ENCODE measurements at places on chromosomes 5 and 9. TPM values are rescaled to one million over a fixed set of nuclear protein-coding genes. Genes with fewer than 3 reads are reported as not detected.

The FOXD1 gene
- 0.28 TPM for total RNA-seq

The C5orf58 gene
- total RNA-seq = not detected

The ALDH7A1 gene
- 169 TPM for total RNA-seq

The LCP2 gene
- not detected for total RNA-seq

The THBS4 gene
- 6.9 TPM for total RNA-seq

The PDGFRB gene
- 15.3 TPM for total RNA-seq

GRCh38 chr5:31332160-31332559 is 138.7 kb downstream of the CDH6 start:
- H3K27me3 ChIP-seq = peaks cover 8% of the 10 kb centered on the region
- peak overlapping the region; percentile 53 for H3K4me3 ChIP-seq
- no peak for DNase-seq
- no peak overlapping the region for H3K27ac ChIP-seq
- H3K4me1 ChIP-seq = peaks cover 19% of the 10 kb centered on the region

DNA sequence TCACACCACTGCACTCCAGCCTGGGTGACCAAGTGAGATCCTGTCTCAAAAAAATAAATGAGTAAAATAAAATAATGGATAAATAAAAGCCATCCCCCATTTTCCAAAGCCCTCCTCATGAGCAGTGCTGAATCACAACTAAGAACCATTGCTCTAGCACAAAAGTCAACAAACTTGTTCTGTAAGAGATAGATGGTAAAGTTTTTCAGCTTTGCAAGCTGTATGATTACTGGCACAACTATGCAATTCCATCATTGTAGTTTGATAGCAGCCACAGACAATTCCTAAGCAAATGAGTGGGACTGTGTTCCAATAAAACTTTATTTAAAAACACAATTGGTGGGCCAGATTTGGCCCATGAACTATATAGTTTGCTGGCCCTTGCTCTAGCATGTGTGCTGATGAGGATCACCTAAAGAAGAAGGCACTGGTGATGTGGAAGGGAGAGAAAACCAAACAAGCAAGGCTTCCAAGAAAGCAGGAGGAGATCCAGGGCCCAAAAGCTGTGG is 64.6 kb downstream of the NEURL1B start:
- H3K27ac ChIP-seq = no peak overlapping the region
- H3K4me3 ChIP-seq = no peak overlapping the region
- no peaks in the 10 kb centered on the region for H3K36me3 ChIP-seq

DNA sequence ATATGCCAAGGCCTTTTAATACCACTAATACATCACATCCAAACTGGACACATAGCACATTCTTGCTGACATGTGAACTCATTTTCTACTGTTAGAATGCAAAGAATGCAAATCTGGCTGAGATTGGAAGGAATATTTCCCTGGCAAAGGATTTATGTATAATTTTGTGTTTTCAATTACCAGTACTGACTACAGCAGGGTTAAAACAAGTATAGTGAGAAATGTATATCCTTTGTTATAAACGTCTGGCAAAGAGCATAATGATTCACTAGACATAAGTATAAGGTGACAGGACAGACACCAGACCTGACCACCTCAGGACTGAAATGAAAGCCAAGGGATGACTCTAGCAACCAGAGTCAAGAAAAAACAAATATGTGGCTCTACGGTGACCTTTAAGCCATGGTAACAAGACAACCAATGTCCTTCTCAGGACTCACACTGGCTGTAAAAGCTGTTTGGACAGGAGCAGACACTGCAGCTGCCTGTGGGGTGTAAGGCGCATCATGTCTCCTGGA is 95.0 kb downstream of the MRPS27 start:
- peaks cover 14% of the 10 kb centered on the region for H3K4me1 ChIP-seq
- DNase-seq = no peak
- no peak overlapping the region for H3K4me3 ChIP-seq
- no peak overlapping the region for H3K27ac ChIP-seq
- peaks cover 15% of the 10 kb centered on the region for H3K36me3 ChIP-seq

- no peak overlapping the region for H3K4me3 ChIP-seq
- DNase-seq = no peak
- H3K4me1 ChIP-seq = no peaks in the 10 kb centered on the region
- H3K27me3 ChIP-seq = no peaks in the 10 kb centered on the region
- H3K36me3 ChIP-seq = no peaks in the 10 kb centered on the region
These were observed 71.0 kb upstream of the FAM120A start for GRCh38 chr9:93380410-93381060.

- no peaks in the 10 kb centered on the region for H3K36me3 ChIP-seq
- no peak overlapping the region for H3K4me3 ChIP-seq
- no peak overlapping the region for H3K27ac ChIP-seq
- no peak for DNase-seq
These were observed 73.0 kb upstream of the SPOCK1 start for GRCh38 chr5:137572042-137572695.

DNA sequence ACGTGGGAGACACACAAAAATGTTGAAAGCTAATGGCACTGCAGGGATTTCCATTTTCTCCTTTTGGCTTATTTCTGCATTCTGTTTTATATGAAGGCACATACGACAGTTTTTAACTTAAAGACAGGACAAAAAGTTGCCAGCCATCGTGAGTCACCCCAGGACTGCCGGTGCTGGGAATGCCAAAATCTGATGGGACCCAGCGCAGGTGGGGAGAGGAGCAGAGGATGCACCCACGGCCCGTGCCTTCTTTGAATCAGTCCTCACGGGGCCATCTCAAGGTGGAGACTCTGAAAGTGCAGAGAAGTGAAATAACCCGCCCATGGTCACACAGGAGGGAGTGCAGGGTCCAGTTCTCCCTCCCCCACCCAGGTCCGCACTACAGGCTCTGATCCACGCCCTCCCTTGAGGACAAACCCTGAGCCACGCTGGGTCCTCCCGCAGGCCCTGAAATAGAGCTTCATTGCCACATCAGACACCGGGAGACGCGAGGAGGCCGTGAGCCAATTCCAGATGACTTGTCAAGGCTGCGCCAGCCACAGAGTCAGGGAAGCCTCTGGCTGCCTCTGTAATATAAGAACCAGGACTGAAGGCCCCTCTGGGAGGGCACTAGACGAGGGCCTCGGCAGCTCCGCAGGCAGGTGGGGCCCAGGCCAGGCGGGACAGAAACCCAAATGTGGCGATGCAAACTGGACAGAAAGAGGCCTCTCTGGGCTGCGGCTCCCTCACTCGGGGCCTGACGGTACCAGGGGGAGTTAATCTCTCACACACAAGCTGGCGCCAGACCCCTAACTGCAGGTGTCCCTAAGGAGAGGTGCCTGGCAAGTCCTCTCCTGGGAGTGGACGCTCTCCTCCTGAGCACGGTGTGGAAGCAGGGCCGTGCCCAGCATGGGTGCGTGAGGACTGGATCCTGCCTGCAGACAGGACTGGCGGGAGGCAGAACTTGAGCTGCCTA is 22.9 kb downstream of the ADAMTS2 start:
- H3K27ac ChIP-seq = no peak overlapping the region
- no peaks in the 10 kb centered on the region for H3K36me3 ChIP-seq
- no peak overlapping the region for H3K4me3 ChIP-seq
- peaks cover 3% of the 10 kb centered on the region for H3K27me3 ChIP-seq

GRCh38 chr5:68126886-68127285 is 88.7 kb upstream of the PIK3R1 start:
- H3K4me3 ChIP-seq = no peak overlapping the region
- no peaks in the 10 kb centered on the region for H3K36me3 ChIP-seq
- H3K27me3 ChIP-seq = no peaks in the 10 kb centered on the region
- H3K4me1 ChIP-seq = no peaks in the 10 kb centered on the region

DNA sequence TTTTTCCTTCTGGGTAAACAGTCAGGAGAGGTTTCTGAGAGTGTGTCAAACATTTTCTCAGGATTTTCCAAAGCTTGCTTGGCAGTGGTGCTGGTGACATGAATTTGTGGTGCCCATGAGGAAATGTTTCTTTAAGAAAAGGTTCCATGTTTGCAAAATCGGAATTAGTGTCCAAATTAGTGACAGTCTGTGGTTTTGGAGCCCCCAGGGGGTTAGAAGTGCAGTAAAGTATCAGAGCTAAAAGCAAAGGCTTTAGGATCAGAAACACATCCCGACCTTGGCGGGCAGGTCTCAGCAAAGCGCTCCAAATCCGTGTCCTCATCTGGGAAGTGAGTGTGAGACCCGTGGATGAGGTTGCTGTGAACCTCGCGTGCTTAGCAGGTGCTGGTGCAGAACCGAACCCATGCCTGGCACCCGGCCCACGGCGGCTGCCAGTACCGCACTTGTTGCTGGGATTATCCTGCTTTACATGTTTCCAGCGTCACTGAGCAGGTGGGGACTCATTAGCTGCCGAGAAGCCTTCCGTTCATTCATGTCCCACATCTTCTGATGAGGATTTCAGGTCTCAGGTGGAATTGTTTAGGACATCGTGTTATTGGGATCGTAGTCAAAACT is 70.8 kb upstream of the COL5A1 start:
- no peak overlapping the region for H3K27ac ChIP-seq
- H3K4me1 ChIP-seq = no peaks in the 10 kb centered on the region
- H3K27me3 ChIP-seq = no peaks in the 10 kb centered on the region
- no peak for DNase-seq

- H3K27me3 ChIP-seq = no peaks in the 10 kb centered on the region
- H3K4me3 ChIP-seq = no peak overlapping the region
- DNase-seq = no peak
- peaks cover 55% of the 10 kb centered on the region for H3K4me1 ChIP-seq
- H3K36me3 ChIP-seq = no peaks in the 10 kb centered on the region
These were observed 583.8 kb downstream of the BRINP1 start for GRCh38 chr9:118785456-118785855.

GRCh38 chr9:127224883-127225739 is 39.5 kb upstream of the GARNL3 start:
- peak overlapping the region; percentile 92 for H3K4me3 ChIP-seq
- peaks cover 48% of the 10 kb centered on the region for H3K27me3 ChIP-seq
- peaks cover 7% of the 10 kb centered on the region for H3K4me1 ChIP-seq
- peak; percentile 96 for DNase-seq

GRCh38 chr5:170166101-170166500 is 60.4 kb downstream of the FOXI1 start:
- H3K4me3 ChIP-seq = no peak overlapping the region
- H3K27me3 ChIP-seq = no peaks in the 10 kb centered on the region
- H3K27ac ChIP-seq = no peak overlapping the region

DNA sequence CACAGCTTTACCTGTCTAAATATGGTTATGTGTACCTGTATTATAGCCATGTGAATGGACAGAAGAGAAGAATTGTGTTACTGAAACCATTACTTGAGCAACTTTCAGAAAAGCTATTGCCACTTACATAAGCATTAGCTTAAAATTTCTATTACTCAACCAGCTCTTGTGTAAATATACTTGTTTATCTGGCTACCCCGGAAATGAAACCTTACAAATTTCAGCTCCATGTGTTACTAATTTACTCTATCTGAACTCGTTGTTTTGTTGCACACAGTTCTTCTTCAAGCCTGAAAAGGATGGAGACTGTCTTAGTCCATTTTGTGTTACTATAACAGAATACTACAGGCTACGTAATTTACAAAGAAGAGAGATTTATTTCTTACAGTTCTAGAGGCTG is 22.5 kb upstream of the ADAMTSL1 start:
- H3K4me3 ChIP-seq = no peak overlapping the region
- H3K36me3 ChIP-seq = no peaks in the 10 kb centered on the region
- DNase-seq = no peak
- peaks cover 12% of the 10 kb centered on the region for H3K4me1 ChIP-seq

GRCh38 chr5:32261198-32261597 is 51.5 kb downstream of the MTMR12 start:
- DNase-seq = no peak
- H3K4me1 ChIP-seq = no peaks in the 10 kb centered on the region

DNA sequence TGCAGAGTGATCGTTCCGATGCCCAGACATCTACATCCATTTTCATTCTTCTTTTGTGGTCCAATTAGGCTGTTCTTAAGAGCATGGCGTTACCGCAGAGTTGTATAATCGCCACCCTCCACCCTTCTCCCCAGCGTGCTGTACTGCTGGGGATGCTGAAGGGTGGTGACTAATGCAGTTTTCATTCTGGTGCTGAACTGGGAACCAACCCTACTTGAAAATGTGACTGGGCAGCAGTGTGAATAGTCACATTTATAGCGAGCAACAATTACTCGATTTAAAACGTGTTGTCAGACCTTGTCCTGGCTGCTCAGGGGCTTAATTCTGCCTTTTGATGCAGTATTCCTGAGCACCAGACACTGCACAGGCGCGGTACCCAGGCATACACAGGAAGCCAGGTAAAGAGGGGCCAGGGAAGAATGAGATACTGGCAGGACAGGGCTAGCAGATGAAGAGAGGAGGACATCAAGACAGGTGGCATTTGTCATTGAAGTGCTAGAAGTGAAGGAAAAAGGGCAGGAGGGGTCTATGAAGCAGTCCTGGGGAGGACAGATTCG is 719 bp upstream of the ISCA1 start:
- H3K27me3 ChIP-seq = peaks cover 27% of the 10 kb centered on the region
- H3K4me1 ChIP-seq = peaks cover 55% of the 10 kb centered on the region
- DNase-seq = no peak

Data from neural crest cell (in vitro differentiated cells).